ENCODE measurements at places on chromosomes 2 and 18.

DNA sequence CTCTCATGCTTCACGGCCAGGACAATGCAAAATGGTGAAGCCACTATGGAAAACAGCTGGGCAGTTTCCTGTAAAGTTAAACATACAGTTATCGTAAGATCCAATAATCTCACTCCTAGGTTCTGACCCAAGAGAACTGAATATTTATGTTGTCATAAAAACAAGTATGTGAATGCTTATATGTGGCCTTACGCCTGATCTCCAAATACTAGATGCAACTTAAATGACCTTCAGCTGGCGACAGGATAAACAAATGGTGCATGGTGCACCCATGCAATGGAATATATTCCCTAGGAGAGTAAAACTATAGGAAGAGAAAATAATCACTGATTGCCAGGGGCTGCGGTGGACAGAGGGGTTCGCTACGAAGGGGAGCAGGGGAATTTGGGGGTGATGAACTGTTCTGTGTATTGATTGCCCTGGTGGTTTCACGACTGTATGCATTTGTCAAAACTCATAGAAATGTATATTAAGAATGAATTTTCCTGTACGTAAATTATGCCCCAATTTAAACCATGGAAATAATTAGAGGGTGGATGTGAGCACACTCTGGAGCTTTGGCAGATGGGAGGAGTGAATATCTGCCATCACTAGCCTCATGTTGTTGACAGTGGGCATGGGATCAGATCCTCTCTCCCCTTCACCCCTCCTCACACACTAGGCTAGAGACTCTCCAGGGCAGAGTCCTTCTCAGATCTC, 100.8 kb upstream of the MYCN start:
- DNase-seq: no peak

DNA sequence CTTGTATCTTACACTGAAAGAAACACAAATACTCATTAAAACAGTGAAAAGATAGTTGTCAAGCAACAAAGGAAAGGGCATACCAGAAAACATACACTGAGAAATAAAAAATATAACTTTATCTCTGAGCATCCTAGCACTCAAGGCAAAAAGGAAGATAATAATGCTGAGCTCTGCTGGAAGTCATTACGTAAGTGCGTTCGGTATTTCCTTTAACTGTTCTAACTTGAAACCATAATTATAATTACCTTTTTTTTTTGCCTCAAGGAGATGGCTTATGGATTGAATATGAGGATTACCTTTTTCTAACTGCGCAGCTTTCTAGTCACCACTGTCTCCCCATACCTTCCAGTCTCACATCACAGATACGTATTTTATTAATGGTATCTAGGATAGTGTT, 308.1 kb downstream of the GBX2 start:
- DNase-seq: no peak

GRCh38 chr18:25047983-25048382, 304.0 kb downstream of the ZNF521 start:
- DNase-seq: no peak

GRCh38 chr2:58633613-58634365, 392.7 kb upstream of the FANCL start:
- DNase-seq: peak; percentile 43

GRCh38 chr2:190714958-190715357, 66.1 kb downstream of the NAB1 start:
- DNase-seq: no peak

GRCh38 chr18:48668466-48669179, 129.8 kb downstream of the CTIF start:
- no peak for DNase-seq

DNA sequence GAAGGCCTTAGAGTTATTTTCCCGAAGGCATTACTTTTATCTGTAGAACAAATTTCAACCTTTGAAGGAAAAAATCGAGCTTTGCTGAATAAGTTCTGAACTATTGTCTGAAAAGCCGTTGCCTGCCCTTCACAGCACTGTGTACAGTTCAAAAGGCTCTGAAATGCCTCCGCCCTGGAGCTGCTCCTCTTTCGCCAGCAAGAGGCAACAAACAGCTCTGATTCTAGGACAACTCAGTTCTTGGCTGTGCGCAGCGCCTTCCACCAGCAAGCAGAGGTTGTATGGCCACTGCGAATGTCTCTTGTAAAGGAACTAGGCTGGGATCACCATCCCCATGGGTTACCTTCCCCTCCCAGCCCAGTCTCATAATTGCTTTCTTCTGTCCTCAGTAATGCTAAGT, 308.5 kb downstream of the GBX2 start:
- no peak for DNase-seq

DNA sequence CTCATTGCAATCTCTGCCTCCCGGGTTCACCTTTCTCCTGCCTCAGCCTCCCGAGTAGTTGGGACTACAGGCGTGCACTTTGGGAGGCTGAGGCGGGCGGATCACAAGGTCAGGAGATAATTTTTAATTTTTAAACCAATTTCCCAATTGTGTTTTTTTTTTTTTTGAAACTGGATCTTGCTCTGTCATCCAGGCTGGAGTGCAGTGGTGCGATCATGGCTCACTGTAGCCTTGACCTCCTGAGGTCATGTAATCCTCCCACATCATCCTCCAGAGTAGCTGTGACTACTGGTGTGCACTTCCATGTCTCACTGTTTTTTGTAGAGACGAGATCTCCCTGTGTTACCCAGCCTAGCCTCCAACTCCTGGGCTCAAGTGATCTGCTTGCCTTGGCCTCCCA, 49.3 kb downstream of the GLS start:
- DNase-seq: no peak

DNA sequence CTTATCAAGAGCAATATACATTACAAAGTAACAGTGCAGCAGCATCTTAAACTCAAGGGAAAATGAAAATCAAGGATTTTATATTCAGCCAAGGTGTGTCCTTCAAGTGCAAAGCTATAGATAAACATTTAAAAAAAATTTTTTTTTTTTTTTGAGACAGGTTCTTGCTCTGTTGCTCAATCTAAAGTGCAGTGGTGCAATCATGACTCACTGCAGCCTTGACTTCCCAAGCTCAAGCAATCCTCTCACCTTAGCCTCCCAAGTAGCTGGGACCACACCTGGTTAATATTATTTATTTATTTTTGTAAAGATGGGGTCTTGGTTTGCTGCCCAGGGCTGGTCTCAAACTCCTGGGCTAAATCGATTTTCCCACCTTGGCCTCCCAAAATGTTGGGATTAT, 9.0 kb downstream of the CDKL4 start:
- DNase-seq: no peak

DNA sequence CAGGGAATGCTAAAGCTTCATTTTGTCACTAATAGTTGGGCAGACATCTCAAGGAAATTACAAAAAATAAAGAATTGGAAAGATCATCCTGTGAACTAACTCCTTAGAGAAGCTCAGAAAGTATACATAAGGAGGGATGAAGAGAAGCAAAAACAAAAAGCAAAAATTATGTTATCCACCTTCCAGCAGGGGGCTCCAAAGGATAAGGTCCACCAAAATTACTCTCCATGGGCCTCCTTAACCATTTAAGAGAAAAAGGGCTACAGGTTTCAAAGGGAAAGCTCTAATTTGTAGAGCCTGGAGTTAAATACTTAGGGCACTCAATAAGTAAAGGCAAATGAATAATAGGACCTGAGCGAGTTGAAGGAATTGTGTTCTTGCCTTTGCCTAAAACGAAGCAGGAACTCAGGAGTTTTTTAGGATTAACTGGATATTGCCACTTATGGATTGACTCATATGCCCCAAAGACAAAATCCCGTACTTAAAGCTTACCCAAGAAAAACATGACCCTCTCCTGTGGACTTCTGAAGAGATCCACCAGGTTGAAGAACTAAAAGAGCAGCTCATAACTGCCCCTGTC, 1167.9 kb downstream of the DSC3 start:
- peak; percentile 1 for DNase-seq

- DNase-seq: no peak
Measured at GRCh38 chr2:237361194-237362004, 52.6 kb downstream of the COL6A3 start.

GRCh38 chr2:126932966-126933710, 34.4 kb downstream of the TEX51 start:
- no peak for DNase-seq

DNA sequence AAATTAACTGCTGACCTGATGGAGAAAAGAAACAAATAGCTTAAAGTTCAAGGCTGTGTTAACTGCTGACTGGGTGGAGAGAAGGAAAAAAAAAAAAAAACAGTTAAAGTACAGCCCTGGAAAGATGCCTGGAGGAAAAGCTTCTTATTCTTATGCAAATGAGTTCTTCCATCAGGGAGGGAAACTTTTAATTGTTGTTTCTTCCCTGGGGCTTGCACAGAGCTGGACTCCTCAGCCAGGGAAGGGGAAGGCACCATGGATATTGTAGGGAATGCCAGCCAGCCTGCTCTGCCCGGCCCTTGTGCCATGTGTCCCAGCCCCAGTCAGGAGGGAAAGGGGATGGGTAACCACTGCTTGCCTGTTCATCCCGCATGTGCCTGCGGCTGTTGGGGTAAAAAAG, 833.1 kb upstream of the CRIM1 start:
- no peak for DNase-seq

- no peak for DNase-seq
Measured at GRCh38 chr18:77015169-77015568, 117.4 kb downstream of the MBP start.

- no peak for DNase-seq
Measured at GRCh38 chr18:48956356-48956755, 5.6 kb upstream of the SMAD7 start.

GRCh38 chr18:28164771-28165483, 12.0 kb downstream of the CDH2 start:
- no peak for DNase-seq

GRCh38 chr2:30393510-30393909, 53.5 kb upstream of the LCLAT1 start:
- DNase-seq: no peak

DNA sequence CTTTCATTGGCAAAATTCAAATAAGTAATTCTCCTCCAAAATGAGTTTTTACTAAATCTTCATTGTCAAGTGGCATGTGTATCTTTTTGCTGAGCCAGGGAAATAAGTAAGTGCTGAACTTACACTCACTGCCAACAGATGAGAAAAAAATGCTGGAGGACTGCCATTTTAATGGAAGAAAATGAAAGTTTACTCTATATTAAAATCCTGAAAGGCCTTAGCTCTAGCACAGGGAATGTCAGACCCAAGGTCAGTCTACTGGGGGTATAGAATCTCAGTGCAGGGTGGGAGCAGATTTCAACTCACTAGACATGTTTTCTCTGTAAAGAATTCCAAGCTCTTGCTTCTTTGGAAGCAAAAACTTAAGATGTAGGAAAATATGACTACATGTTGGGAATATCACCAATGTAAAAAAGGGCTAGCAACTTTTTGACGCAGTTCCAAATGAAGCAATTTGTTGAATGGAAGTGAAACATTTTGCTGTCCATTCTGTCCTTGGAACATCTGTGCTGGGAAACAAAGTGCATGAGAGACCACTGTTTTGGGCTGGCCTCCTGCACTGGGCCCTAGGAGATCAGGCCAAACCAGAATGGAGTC, 127.0 kb downstream of the ST6GAL2 start:
- DNase-seq: no peak

DNA sequence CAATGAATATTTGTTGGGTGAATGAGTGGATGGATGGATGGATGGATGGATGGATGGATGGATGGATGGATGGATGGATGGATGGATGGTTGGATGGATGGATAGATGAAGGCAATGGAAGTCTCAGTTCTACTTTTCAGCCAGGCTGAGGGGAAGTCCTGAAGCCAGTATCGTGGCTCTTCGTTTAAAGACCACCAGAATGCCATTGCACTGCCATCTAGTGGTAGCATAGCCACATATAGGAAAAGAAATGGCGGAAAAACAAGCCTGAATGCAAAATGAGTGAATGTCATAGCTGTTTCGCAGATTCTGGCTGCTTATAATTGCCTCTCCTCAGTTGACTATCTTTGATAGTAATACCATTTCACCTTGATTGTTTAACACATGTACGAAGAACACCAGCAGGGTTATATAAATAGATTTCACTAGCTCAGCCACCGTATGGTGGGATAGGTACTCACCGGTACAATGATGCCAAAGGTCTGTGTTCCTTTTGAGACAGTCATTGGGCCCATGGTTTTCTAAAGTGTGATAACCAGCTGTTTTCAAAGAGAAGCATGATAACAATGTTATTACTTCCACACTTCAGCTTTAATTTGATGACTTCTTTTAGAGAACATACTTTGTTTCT, 62.3 kb upstream of the GREB1L start:
- peak; percentile 76 for DNase-seq

- DNase-seq: peak; percentile 97
Measured at GRCh38 chr18:6482198-6482977, 67.7 kb upstream of the L3MBTL4 start.

DNA sequence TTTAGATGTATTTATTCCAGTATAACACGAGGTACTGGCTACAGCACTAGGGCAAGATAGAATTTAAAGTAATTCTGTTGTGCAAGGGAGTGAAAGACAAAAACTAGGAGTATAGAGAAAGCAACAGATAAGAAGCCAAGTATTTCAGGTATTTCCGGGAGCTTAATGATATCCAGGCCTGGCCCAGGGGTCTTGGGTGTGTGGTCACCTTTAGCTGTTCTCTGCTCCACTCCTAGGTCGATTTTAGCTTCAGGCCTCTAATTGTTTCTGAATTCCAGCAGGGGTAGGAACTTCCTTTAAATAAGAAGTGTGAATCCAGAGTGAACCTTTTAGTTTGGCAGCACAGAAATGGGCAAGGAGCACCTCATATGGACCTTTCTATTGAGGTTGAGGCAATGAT, 342.3 kb upstream of the MYT1L start:
- no peak for DNase-seq

- no peak for DNase-seq
Measured at GRCh38 chr18:54774423-54774822, 53.9 kb upstream of the RAB27B start.

GRCh38 chr18:39365836-39366485, 1800.4 kb upstream of the CELF4 start:
- DNase-seq: no peak

DNA sequence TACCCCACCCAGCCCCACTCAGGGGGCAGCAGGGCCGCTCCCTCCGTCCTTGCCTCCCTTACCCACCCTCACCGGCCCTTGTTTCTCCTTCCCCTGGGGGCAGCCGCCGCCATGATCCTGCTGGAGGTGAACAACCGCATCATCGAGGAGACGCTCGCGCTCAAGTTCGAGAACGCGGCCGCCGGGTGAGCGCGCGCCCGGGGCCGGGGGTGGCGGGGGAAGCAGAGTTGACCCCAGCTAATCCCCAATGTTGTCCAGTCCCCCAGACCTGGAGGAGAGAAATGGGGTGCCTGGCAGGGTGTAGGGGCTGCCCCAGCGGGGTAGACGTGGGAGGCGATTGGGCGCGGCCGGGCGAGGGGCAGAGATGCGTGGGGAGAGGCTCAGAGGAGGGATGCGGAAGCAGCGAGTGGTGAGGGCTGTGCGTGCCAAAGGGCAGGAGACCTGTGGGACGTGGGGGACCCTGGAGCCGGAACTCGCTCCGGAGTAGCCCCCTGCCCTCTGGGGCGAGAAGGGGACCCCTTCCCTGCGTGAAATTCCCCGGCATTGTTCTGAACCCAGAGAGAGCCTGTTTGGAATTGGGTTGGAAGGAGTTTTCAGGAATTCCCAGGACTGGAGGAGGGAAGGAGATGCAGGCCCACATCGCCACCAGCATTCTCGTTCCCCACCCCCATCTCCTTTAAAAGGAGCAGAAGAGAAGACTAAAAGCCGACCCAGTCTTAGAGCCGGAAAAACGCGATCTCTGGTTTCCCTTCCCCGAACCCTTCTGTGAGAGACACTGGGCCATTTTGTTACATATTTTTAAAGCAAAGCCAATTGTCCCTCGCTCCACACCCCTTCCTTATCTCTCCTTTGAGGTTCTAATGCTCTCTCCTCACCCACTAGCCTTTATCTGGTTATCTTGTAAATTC, 625 bp downstream of the ARPC2 start:
- DNase-seq: peak; percentile 57
